ENCODE measurements at places on chromosomes 2 and 18. TPM values are rescaled to one million over a fixed set of nuclear protein-coding genes. Genes with fewer than 3 reads are reported as not detected.
A peak's percentile ranks its signal among the peaks of the same experiment; 100 is the strongest.

GRCh38 chr18:9365406-9365805, 30.8 kb downstream of the TWSG1 start:
- no peak for DNase-seq

DNA sequence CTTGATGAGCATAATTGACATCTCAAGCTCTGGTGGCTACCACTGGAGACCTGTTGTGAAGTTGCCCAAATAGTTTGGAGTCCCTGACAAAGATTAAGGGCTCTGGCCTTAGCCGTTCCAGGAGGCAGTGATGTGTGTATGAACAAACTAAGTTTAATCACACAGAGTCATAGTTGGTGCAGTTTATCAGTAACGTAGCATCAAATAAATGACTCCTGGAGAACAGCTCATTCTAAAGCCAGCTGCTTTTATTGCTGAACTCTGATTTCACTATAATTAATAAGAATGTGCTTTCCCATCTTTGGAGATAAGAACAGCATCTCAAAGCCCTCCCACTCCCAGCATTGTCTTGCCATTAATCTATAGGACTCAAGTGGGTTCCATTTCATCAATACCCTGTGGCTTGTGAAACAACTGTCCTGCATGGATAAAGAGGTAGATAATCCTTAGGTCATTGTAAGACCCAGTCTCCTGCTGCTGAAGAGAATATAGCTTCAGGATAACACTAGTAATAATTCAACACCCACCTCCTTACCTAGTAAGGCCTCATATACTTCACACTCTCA, 211.4 kb upstream of the THUMPD2 start:
- DNase-seq: no peak

- DNase-seq: no peak
Measured at GRCh38 chr2:201203916-201204654, 21.1 kb downstream of the CASP10 start.

DNA sequence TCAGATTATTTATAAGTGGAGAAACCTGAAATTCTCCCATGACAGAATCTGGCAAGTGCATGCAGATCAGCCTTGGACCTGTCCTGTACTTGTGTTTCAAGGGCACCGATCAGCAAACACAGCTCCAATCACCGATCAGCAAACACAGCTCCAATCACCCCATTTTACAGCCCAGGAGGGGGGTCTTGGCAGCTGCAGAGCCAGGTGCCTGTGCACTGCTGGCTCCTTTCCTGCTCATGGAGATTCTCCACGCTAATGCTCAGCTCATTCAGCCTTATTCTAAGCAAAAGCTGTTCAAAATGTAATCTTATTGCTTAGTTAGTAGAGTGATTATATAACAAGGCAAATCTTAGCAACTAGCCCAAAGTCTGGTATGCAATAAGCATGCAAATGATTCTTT, 623.1 kb upstream of the HS6ST1 start:
- DNase-seq: no peak

- no peak for DNase-seq
Measured at GRCh38 chr2:439077-439476, 151.2 kb upstream of the ALKAL2 start.

GRCh38 chr18:12657684-12658425, at the start of gene SPIRE1:
TSS of gene SPIRE1 (minus strand) at chr18:12658107. CDS start at chr18:12657866, 241 bp downstream.
- DNase-seq: peak; percentile 49

DNA sequence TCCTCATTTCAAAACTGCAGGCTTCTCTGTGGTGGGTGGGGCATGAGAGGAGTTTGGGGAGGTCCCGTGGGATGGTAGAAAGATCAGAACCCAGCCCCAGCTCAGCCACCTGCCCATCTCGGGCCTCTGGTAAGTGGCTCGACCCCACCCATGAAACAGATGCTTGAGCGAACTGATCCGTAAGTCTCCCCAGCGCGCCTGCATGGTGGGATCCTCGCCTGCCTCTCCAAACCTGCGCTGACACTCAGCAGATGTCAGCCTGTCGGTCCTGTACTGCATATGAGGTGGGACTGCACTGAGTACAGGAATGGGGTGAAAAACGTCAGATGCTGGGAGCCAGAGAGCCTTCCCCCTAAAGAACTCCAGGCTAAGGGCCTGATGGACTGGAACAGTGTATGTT, 15.9 kb upstream of the RPL31 start:
- no peak for DNase-seq

- no peak for DNase-seq
Measured at GRCh38 chr2:162062559-162062958, 11.5 kb downstream of the DPP4 start.

DNA sequence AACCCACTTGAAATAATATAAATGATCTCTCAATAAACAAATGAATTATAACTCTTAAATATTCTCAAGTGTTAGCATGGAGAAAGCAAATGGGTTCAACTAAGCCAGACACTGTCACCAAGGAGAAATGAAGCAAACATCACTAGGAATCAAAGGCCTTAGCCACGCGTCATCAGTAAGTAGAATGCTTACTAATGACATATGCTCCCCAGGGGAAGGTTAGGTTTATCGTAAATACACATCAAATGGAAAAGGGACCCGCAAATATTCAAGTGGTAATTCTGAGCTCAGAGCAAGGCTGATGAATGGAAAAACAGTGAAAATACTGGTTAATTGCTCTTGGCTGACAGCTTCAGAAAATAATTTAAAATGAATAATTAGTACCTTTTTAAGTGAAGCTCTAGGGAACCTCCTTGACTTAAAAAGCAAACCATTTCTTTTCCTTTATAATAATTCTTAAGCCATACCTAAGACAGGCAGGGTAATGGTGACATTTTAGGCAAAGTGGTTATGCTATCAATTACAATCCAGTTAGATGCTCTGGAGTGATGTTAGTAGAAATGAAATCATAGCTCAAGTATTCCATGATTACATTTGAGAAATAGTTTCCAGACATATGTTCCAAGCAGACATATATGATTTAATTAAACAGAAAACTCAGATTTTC, 101.5 kb downstream of the ALPK2 start:
- no peak for DNase-seq

GRCh38 chr2:120287183-120288015, 34.7 kb downstream of the RALB start:
- peak; percentile 54 for DNase-seq

DNA sequence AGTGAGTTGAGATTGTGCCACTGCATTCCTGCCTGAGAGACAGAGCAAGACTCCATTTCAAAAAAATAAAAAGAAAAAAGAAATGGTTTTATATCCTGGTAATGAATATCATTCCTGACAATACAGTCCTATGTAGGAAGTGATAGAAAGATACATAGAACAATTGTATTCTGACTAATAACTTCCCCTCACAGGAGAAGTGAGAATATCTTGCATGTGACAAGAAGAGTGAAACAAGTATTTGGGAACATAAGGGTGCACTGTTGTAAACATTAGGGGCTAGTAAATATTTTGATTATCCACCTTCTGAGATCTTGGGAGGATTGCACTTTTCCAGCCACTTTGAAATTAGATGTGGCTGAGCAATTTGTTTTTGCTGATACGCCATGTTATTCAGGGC, 40.7 kb downstream of the KLHL14 start:
- no peak for DNase-seq

DNA sequence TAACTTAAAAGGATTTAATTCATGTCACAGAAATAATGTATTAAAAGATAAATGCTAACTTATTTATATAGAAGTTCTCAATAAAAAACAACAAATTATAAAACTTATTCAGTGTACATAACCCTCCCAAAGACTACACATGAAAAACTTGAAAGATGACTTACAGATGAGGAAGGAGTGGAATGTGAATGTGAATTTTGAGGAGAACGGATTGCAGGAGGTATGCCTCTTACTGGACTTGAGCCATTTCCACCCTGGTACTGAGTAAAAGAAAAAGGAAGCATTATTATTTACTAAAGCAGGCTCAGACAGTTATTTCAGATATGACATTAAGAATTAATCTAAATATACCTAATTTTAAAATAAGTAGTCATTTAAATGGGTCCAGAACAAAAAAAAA, 104.4 kb downstream of the TLK1 start:
- no peak for DNase-seq

DNA sequence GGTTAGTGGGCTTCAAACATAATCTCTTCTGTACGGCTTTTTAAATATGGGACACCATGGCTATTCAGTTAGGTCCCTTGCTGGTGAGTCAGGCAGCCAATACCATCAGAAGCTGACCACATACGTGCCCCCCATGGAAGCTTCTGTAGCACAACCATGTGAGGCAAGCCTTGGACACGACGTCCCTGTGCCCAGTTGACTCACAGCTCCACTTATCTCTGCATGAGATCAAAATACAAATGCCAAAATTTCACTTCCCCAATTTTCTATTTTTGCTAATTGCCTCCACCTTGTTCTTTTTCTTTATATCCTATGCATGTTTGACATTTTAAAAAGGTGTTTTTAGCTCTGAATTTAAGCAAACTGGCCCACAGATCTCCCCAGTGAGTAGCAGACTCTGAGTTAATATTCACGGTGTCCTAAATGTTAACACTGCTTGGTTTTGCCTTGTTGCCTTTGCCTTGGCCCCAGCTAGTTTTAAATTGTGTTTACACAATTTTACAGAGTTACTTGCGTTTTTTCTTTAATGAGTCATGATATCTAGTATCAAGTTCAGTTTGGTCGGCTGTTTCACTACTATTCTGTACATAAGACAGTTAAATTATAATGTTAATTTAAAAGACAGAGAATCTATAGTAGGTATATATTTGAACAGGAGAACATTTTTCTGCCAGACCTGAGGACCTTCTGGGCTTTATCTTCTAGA, 77.5 kb downstream of the CDCA7 start:
- DNase-seq: no peak

GRCh38 chr2:7845332-7845731, 836.5 kb upstream of the ID2 start:
- no peak for DNase-seq

DNA sequence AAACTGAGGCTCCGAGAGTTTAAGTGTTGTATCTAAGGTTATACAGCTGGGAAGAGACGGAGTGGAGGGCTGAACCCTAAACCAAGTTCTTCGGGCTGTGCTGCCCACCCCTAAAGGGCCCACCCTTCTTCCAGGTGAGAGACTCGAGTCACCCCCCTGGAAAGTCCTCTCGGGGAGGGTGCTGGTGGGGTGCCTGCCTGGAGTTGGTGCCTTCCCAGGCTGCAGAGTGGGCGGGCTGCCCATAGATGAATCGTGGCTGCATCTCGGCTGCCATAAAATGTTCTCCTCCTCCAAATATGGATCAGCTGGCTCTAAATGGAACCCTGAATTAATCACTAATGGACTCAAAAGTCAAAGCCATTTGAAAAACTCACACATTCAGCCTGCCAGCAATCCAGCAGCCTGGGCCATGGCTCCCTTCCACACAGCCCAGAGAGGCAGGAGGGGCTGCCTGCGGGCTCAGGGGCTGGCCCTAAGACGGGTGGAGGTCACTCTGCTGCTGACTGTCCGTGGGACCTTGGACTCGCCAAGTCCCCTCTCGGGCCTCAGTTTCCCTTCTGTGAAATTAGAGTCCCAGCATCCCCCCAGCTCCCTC, 7.7 kb downstream of the CIB4 start:
- no peak for DNase-seq

DNA sequence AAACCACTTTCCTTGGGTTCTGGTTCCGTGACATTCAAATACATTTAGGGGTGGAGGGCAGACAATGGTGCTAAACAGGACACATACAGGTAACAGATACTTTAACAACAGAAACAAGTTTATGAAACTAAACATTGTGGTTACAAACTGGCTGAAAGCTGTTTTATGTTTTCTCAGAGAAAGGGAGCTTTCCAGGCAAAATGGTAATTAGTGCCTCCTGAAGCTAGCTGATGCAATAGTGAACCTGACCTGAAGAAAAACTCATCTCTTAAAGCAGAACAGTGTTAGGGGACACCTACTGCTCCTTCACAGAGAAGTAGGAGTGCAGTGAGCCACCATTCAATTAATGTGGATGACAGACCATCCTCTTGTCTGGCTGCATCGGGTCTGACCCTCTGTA, 138.9 kb downstream of the CCDC148 start:
- no peak for DNase-seq

GRCh38 chr2:224286923-224287322, 115.0 kb downstream of the FAM124B start:
- no peak for DNase-seq

DNA sequence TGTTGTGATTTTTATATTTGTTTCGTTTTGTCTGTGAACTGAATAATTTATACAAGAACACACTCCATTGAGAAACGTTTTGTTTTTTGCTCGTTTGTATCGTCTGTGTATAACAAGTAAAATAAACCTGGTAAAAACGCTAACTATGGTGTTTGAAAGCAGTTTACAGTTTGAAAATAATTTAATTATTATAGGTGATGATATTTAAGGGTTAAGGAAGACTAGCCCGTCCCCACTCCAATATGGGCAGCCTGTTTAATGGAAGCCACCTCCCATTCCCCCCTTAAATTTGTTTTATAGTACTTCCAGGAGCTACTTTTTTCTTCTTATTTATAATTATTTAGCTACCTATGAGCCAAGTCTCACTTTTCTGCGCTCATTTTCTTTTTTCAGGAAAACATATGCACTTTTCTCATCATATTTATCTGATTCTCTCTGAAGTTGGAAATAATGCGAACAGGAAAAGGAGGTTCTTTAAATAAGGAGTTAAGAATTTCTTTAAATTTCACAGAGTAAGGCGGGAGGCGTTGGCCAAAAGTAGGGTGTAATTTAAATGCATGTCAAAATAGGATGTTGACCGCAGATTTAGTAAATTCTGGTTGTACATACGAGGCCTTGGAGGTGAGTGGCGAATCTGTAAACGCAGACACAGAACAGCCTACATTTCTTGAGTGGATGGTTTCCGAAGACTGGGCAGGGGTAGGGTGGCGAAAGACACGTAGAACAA, 9.8 kb downstream of the TBR1 start:
- no peak for DNase-seq

DNA sequence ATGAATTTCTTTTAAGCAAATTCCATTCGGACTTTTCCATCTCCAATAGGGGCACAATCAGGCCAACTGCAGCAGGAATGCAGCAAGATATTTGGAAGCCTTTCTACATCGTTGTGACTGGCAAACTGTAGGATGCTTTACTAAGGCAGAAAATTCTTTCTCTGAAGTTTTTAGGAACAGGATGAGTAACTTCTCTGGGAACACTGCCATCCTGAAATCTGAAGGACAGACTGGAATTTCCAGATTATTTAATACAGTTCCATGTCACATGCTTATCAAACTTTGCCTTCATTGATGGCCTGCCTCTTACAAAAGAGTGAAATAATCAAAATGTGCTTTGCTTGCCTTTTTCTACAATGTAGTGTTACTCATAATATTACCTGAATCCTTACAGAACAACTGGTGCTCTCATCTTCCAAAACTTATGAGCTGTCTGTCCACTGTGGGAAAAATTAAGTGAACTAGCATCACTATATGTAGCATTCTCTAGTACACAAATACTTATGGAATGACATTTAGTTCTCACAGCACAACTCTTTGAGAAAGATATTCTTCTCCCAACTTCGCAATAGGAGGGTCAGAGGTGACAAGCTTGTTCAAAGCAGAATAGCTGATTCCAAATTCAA, 32.0 kb upstream of the MAP2 start:
- no peak for DNase-seq

GRCh38 chr18:49167084-49167483, 216.3 kb upstream of the SMAD7 start:
- DNase-seq: no peak

IRS1 gene
- total RNA-seq: 7.4 TPM

REG1B gene
- total RNA-seq: not detected

TAF4B gene
- total RNA-seq: 3.3 TPM

BOLL gene
- not detected for total RNA-seq

DUSP19 gene
- total RNA-seq: 1.1 TPM

STPG4 gene
- total RNA-seq: not detected

CPLX4 gene
- not detected for total RNA-seq

PDE1A gene
- total RNA-seq: not detected

ANXA4 gene
- 90.4 TPM for total RNA-seq

RIOK3 gene
- 74.8 TPM for total RNA-seq

RPRM gene
- total RNA-seq: not detected
